ENCODE measurements at places on chromosomes 16 and 17. TPM values are rescaled to one million over a fixed set of nuclear protein-coding genes. Genes with fewer than 3 reads are reported as not detected.

The CXCL16 gene
- total RNA-seq: 1.8 TPM

The NPIPA7 gene
- total RNA-seq: 6.1 TPM

The TM4SF5 gene
- total RNA-seq: not detected

- DNase-seq: no peak
These were observed 32.6 kb downstream of the KLHDC4 start for GRCh38 chr16:87733190-87733589.

- DNase-seq: no peak
These were observed 68.0 kb downstream of the AMFR start for GRCh38 chr16:56357241-56357764.

GRCh38 chr16:52203096-52203495 is 343.8 kb downstream of the TOX3 start:
- no peak for DNase-seq

- no peak for DNase-seq
These were observed 50.8 kb downstream of the PITPNM3 start for GRCh38 chr17:6505425-6506142.

- DNase-seq: no peak
These were observed 13.3 kb downstream of the HOXB1 start for GRCh38 chr17:48517478-48517877.

DNA sequence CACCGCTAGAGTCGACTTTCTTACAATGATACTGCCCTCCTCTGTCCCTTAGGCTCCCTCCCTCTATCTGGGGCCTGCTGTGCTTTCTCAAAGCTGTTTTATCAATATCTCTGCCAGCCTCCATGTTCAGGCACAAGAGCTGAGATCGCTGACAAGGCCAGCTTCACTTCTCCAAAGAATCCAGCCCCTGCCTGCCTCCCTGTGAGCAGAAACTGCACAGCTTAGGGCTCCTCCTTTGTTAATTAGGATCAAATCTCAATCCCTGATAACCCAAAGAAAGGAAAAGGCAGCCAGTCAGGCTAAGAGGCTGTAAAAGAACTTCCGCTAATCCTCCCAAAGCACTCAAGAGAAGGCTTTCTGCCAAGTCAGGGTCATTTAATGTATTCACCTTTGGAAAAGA is 616.0 kb upstream of the CDH11 start:
- no peak for DNase-seq
